ENCODE measurements at places on chromosomes 5 and 9.

DNA sequence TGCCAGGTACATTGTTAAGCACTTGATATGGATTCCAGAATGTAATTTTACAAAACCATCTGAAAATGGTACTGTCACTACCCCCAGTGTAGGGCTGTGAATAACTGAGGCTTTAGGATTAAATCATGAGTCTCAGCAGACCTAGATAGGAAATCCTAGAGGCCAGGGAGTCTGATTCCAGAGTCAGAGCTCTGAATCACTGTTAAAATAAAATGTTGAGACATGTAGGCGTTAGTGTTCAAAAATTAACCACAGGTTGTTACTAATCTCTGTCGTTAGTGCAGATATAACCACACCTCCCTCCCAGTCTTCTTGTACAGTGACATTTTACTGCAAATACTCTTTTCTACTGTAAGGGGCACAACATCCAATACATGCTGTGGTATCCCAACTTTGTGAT is 1828.8 kb downstream of the MAT2B start:
- peak; percentile 88 for DNase-seq

DNA sequence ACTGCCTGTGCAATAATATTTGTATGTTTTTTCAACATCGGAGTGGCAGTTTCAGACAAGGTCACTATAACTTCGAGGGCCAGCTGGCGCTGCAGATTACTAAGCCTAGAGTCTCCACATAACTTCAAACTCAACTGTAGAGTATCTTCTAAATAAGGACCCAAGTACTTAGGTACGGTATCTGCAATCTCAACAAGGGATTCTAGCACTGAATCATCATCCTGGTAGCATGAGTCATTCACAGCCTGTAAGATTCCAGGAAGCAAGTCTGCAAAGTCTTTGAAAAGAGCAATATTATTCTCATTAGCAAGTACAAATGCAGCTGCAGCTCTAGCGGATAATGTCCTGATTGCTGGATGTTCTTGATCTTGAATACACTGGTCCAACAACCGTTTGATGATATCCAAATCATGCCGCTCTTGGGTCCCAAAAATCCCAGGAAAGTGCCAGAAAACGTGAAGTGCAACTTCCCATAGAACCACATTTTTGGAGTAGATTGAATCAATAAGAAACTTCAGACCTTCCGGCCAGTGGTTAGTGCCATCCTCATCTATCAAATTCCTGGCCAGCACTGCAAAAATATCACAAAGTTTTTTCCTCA is 654 bp downstream of the RANBP6 start:
- peak; percentile 94 for DNase-seq

GRCh38 chr5:149172709-149173505 is 31.6 kb downstream of the ABLIM3 start:
- no peak for DNase-seq

GRCh38 chr5:77560677-77561263 is 68.7 kb upstream of the WDR41 start:
- peak; percentile 51 for DNase-seq

- DNase-seq, result no peak
Measured at GRCh38 chr5:117065161-117065560, 490.5 kb upstream of the SEMA6A start.

- no peak for DNase-seq
Measured at GRCh38 chr5:1831677-1832313, 30.6 kb downstream of the NDUFS6 start.

GRCh38 chr5:145699846-145700245 is 135.3 kb downstream of the PRELID2 start:
- DNase-seq, result no peak

DNA sequence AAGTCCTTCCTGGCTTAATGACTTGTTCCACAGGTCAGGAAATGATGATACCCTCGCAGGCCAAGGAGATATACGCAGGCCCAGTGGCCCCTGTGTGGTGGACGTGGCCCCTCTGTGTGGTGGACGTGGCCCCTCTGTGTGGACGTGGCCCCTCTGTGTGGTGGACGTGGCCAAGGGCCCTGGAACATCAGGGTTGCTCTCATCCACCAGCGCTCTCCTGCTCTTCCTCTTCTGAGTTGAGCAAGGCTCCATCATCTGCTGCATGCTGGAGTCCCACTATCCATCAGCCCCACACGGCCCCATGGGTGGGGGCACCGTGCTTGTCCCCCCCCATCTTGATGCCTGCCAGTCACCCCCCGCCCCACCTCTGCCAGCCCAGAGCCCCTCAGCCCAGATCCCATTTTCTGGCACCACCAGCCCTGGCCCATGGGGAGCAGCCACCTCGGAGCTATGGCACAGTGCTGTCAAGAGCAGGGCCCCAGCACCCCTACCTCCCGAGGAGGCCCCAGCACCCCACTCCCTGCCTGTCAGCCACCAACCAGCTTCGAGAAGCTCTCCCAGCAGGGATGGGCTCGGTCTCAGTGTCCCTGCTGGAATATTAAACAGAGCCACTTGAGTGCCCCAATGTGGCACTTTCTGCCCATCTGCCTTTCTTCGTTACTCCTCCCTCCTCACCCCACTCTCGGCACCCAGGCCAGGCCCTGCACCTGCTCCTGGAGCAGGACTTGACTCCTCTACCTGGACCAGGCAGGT is 8.1 kb downstream of the LRRC14B start:
- no peak for DNase-seq

DNA sequence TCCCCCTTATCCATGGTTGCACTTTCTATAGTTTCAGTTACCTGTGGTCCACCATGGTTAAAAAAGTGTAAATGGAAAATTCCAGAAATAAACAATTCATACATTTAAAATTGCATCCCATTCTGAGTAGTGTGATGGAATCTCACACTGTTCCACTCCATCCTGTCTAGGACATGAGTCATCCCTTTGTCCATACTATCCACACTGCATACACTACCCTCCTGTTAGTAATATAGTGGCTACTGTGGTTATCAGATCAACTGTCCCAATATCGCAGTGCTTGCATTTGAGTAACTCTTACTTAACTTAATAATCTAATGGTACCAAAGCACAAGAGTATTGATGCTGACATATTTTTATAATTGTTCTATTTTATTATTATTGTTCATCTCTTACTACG is 100.7 kb downstream of the RAB3C start:
- peak; percentile 20 for DNase-seq

DNA sequence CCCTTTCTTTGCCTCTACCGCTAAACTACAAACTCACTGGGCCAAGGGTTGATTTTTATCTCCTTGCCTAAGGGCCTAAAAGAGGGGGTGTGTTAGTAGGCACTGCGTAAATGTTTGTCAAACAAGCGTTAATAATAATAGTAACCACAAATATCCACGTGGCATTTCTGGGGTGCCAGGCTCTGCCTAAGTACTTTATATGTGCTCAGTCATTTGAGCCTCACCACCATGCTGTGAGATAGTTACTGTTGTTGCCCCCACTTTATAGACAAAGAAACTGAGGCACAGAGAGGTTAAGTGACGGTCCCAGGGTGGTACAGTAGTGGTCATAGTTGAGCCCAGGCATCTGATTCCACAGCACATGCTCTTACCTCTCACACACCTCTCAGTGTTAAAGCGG is 52.4 kb downstream of the ERGIC1 start:
- no peak for DNase-seq

- no peak for DNase-seq
Measured at GRCh38 chr9:134200730-134201129, 36.4 kb upstream of the RNU6ATAC start.

DNA sequence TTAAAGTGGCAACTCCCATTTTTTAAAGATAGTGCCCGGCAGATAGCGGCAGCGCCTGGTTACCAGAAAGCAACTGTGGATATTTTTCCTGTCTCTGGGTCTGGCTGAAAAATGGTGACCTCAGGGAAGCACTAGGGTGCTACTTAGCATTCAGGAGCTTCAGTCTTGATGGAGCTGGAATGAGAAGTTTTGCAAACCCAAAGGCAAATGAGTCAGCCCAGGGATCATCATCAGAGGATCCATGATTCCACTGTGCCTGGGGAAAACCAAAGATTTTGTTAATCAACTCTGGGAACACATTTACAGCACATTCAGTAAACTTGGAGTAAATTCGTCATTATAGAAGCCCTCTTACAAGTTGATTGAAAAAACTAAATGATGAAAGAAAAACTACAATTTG is 26.7 kb downstream of the F2R start:
- peak; percentile 41 for DNase-seq

DNA sequence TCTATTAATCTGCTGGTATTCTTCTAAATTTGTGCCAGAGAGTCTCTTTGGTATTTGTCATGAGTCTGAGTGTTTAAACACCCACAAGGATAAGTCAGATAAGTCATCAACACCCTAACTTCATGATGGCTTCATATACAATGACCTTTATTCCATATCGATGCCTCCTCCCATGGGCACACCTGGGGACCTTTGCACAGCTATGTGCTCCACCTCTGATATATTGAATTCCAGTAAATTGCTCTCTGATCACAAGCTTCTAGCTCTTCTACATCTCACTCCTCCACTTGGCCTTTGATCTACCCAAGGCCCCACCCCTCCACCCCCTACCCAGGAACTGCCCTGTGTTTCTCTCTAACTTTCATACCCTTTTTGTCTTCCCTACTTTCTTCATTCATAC is 102.7 kb upstream of the MIER3 start:
- DNase-seq, result no peak
